ENCODE measurements at places on chromosomes 1 and 21. TPM values are rescaled to one million over a fixed set of nuclear protein-coding genes. Genes with fewer than 3 reads are reported as not detected.

DNA sequence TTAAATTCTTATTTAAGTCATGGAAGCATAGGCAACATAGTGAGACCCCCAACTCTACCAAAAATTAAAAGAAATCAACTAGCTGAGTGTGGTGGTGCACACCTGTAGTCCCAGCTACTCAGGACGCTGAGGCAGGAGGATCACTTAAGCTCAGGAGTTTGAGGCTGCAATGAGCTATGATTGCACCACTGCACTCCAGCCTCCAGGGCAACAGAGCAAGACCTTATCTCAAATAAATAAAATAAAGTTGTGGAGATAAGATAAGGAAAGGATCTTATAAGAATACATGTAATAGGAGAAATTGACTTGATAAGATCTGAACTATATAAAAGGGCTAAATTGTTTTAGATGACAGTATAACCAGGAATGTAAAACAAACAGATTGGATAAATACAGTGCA is 2.3 kb upstream of the BATF3 start:
- H3K27me3 ChIP-seq = peaks cover 70% of the 10 kb centered on the region
- no peak overlapping the region for H3K27ac ChIP-seq
- peak overlapping the region; percentile 7 for H3K4me3 ChIP-seq
- DNase-seq = no peak

SYCP1 gene
- not detected for total RNA-seq

- H3K4me3 ChIP-seq = peak overlapping the region; percentile 36
- H3K27ac ChIP-seq = no peak overlapping the region
- DNase-seq = no peak
- peaks cover 27% of the 10 kb centered on the region for H3K4me1 ChIP-seq
- no peaks in the 10 kb centered on the region for H3K27me3 ChIP-seq
- peaks cover 4% of the 10 kb centered on the region for H3K36me3 ChIP-seq
These were observed 3.4 kb downstream of the TRIM45 start for GRCh38 chr1:117118137-117118536.

GRCh38 chr1:14924455-14925331 is 228.9 kb upstream of the TMEM51 start:
- H3K4me3 ChIP-seq = peak overlapping the region; percentile 31
- H3K4me1 ChIP-seq = peaks cover 12% of the 10 kb centered on the region
- H3K27me3 ChIP-seq = peaks cover 60% of the 10 kb centered on the region

DNA sequence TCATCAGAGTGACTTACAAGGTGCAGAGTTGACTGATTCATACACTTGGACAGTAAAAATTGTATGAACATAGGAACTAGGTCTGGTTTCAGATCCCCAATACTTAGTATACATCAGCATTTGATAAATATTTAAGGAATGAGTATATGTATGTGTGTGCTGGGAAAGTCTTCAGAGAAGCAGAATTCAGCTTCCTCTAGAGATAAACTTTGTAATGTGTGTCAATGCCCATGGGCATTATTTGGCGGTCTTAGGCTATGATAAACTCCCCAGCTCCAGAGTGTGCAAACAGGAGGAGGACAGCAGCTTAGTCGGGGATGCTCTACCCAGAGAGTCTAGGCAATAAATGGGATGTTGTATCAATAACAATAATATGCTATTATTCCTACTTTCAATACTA is 2.9 kb upstream of the CAMK1G start:
- no peaks in the 10 kb centered on the region for H3K36me3 ChIP-seq
- H3K4me3 ChIP-seq = no peak overlapping the region
- H3K27me3 ChIP-seq = peaks cover 9% of the 10 kb centered on the region
- H3K4me1 ChIP-seq = no peaks in the 10 kb centered on the region
- no peak overlapping the region for H3K27ac ChIP-seq

- H3K27me3 ChIP-seq = no peaks in the 10 kb centered on the region
- peaks cover 17% of the 10 kb centered on the region for H3K4me1 ChIP-seq
- no peak overlapping the region for H3K4me3 ChIP-seq
- peak overlapping the region; percentile 76 for H3K27ac ChIP-seq
These were observed 57.8 kb downstream of the PGBD5 start for GRCh38 chr1:230368363-230368762.

DNA sequence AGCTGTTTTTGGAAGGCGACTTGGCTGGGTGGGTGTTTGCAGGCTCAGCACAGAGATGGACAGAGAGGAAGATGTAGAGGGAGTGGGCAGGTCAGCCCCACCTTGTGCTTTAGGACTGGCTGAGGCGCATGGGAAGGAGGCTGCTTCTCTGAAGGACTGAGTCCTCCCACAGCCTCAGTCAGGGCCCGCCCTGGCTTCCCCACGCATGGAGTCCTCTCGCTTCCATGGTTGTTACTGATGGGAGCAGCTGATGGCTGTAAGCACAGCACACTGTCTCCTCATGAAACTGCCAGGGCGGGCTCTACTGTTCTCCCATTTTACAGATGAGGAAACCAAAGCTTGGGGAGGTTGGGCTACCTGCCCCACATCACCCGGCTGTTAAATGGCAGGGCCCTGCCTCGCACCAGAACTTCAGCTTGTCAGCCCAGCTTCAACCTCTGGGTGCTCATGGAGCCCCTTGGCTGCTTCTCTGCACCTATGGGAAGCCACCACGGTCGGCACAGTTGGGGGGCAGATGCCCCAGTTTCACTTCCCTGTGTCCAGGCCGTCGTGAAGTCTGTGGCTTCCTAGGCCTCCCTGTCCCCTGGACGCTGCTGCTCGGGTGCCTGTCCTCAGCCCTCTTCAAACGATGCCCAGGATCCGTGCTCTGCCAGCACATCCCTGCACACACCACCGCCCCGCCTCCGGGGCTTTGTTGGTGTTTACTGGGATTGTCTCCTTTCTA is 2.4 kb downstream of the TMEM201 start:
- DNase-seq = no peak
- no peaks in the 10 kb centered on the region for H3K27me3 ChIP-seq
- H3K4me3 ChIP-seq = peak overlapping the region; percentile 92
- peak overlapping the region; percentile 6 for H3K27ac ChIP-seq

LAMB3 gene
- not detected for total RNA-seq

WNT2B gene
- 1.5 TPM for total RNA-seq

INSRR gene
- not detected for total RNA-seq

DNA sequence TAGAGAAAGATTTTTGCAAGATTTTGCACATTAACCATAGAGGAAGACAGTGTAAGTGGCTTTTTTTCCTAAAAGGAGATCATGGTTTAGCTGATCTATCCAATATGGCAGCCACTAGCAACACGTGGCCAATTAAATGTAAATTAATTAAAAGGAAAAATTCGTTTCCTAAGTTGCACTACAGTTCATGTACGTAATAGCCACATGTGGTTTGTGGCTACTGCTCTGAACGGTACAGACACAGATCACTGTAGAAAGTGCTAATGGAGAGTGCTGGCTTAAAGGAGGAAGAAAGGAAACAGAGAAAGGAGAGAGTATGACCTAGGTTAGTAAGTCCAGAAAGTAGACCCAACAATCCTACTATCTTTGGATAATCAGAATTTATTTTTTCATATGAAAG is 170.8 kb downstream of the SIPA1L2 start:
- H3K4me3 ChIP-seq = no peak overlapping the region
- H3K4me1 ChIP-seq = peaks cover 43% of the 10 kb centered on the region
- H3K27me3 ChIP-seq = no peaks in the 10 kb centered on the region
- DNase-seq = no peak
- no peak overlapping the region for H3K27ac ChIP-seq

CFAP57 gene
- 0.86 TPM for total RNA-seq

- H3K36me3 ChIP-seq = peaks cover 32% of the 10 kb centered on the region
- peak overlapping the region; percentile 93 for H3K27ac ChIP-seq
- H3K27me3 ChIP-seq = no peaks in the 10 kb centered on the region
- peak overlapping the region; percentile 90 for H3K4me3 ChIP-seq
These were observed 790 bp downstream of the RPS8 start for GRCh38 chr1:44775930-44776729.

DNA sequence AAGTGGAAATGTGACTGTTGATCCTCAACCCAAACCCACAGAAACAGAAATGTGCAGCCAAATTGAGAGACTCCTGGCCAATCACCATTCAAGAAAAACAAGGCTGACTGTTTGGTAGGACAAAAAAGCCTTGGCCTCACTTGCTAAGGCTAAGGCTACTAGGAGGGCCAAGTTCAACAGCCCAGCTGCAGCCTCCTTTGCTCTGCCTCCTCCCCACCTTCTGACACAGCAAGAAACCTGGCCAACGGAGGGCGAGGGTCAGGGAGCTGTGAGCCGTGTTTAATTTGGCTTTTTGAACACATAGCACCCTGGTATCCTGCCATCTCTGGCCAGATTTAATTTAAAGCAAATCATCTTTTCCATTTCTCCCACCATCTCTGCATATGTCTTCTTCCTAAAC is 165.8 kb upstream of the RAB4A start:
- no peak overlapping the region for H3K4me3 ChIP-seq
- peaks cover 13% of the 10 kb centered on the region for H3K4me1 ChIP-seq
- DNase-seq = no peak
- peaks cover 10% of the 10 kb centered on the region for H3K27me3 ChIP-seq

GRCh38 chr21:36749935-36750575 is 51.1 kb downstream of the SIM2 start:
- H3K36me3 ChIP-seq = peaks cover 2% of the 10 kb centered on the region
- DNase-seq = peak; percentile 23
- peaks cover 63% of the 10 kb centered on the region for H3K4me1 ChIP-seq
- peaks cover 35% of the 10 kb centered on the region for H3K27me3 ChIP-seq
- H3K27ac ChIP-seq = peak overlapping the region; percentile 99

GRCh38 chr1:9121496-9122409 is 7.1 kb downstream of the GPR157 start:
- DNase-seq = no peak
- H3K36me3 ChIP-seq = no peaks in the 10 kb centered on the region
- H3K4me1 ChIP-seq = peaks cover 22% of the 10 kb centered on the region
- H3K27me3 ChIP-seq = peaks cover 13% of the 10 kb centered on the region
- H3K27ac ChIP-seq = no peak overlapping the region
- H3K4me3 ChIP-seq = no peak overlapping the region
